ENCODE measurements at places on chromosomes 2 and 18.

- DNase-seq = no peak
Measured at GRCh38 chr2:68426848-68427579, 40.1 kb downstream of the FBXO48 start.

DNA sequence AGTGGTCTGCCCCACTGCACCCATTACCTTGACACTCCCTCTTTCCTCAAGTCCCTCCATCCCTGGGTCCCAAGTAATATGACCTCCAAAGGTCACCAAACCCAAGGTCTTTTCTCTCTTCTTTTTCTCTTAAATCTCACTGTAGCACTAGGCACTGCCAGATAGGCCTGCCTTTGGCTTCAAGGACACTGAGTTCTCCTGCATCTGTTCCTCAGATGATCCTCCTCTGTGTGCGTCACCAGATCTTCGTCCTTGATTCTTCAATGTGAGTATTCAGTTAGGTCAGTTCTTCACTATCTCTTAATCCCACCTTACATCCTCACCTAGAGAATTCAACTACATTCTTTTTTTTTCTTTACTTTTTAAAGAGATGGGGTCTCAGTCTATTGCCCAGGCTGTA lies 249.2 kb downstream of the NBAS start:
- no peak for DNase-seq

- DNase-seq = no peak
Measured at GRCh38 chr2:104844807-104845551, 8.9 kb upstream of the POU3F3 start.

DNA sequence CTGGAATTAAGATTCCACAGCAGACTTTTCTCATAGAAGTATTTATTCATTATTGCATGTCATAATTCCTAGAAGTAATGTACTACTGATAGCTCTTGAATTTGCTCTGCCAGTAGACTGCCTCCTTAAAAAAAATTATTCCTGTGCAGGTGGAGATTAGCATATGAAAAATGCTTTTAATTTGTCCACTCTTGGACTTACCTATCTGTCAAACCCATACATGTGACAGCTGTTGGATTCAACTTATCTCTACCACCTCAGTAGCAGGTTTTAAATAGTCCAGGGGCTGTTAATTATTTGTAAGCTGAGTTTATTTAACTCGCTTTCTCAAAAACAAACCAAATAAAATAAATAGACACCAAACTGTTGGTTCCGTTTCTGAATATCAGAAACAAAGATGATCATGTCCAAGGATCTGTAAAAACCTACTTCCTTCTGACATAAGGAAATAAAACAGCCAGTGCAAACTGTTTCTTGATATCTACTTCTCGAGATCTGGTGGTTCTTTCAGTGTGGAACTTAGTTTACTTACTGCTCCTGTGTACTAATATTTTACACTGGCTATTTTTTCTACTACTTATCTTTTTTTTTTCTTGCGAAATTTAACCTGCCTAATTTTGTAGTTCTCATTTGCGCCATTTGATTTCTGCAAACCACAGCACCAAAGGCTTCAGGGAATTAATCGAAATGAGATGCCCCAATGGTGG lies 44.2 kb downstream of the ZEB2 start:
- DNase-seq = no peak

DNA sequence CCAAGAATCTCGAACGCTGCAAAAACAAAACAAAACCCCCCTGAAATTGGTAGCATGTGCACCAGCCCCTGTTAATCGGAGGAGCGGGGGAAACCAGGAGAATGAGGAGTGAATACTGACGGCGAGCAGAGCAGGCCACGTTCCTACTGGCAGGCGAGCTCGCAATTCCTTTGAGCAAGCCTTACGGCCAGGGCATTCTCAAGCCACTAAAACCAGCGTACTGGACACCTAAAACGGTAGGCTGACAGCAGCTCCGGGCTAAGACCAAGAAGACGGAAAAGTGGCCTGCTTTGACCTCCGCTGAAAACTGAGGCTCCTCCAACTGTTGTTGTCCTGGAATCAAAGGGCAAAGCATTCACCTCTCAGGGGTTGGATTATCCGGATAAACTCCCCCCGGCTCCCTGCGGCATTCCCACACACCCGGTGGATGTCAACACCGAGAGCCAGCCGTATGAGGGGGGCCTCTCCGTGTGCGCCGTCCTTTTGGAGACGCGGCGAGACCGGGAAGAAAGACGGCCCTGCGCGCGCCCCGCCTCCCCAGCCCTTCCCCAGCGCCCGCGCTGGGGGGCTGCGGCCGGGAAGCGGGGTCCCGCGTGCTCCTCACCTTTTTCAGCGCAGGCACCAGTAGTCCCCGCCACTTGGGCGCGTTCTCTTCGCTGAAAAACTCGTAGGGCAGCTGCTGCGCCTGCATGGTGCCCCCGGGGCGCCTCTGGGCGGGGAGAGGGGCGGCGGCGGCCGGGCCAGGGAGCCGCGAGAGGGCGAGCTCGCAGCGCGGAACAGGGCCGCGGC lies 925 bp downstream of the SOS1 start:
- no peak for DNase-seq

GRCh38 chr2:32783469-32783868 lies 155.6 kb downstream of the TTC27 start:
- no peak for DNase-seq

DNA sequence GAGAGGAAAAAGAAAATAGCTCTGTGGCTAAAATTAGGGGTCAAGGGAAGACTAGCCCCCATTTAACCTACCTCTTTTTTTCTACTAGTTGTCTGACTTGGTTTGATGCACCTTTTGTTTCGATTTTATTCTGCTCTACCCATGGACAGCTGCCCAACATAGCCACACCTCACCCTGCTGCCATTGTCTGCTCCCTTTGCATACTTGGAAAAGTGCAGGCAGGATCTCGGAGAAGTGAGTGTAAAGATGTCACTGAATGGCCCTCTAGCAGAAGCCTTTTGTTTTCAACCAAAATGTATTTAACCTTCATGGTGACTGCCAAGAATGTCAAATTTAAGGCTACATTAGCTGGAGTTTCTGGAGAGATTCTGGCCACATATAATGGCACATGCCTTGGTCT lies 62.9 kb downstream of the SETBP1 start:
- no peak for DNase-seq

DNA sequence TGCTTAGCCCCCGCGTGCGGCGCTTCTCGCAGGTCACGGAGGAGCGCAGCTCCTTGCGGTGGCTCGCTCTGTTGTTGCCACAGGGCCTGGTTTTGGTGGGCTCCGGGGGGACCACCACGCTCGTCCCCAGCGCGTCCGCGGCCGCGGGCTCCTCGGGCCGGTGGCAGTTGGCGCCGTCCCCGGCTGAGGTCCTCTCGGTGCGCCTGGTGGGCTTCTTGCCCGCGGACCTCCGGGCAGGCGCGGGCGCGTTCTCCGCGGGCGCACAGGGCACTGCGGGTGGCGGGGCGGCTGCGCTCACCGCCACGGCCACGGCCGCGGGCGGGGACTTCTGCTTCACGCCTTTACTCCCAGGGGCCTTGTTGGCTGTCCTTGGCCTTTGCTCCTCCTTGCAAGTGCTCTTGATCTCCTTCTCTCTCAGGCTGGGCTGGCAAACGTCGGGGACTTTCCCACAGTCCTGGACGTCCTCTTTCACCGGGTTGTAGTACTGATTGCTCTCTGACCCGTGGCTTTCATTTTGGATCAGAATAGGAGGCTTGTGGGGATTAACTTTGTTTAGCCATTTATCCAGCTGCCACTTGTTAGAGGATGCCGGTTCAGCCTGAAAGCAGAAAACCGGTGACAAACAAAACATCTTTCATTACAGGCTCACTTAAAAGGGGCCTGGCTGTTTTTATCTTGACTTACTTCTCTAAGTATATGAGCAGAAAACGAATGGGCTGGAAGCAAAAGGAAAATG lies 104.0 kb upstream of the REV1 start:
- DNase-seq = no peak

DNA sequence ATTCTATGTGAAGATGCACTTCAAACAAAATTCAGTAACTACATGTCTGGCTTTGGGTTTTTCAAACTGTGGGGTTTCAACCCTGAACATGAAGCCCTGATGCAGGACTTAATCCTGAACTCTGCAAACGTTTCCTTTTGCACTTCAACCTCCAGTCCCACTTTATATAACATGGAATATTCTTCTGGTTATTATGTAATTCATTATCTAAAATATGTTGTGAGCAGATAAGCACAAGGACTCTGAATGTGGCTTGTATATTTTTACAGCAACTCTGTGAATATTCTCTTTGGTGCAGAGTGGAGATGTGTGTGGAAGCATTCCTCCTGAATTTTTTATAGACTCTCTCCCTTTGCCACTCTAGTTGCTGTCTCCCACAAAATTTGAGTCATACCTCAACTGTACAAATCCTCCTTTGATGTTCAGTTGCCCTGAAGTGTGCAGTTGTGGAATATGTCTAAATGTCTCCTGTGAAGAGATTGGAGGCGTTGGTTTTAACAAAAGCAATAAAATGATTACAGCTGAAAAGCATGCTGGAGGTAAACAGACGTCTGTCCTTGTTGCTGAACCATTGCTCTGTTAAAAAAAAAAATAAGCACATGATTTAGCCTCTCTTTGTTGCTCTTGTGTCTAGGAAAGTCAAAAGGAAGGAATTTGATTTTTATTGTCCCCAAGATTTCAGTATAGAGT lies 205.1 kb upstream of the NRP2 start:
- no peak for DNase-seq

GRCh38 chr2:8229546-8229986 lies 452.3 kb upstream of the ID2 start:
- no peak for DNase-seq

- DNase-seq = no peak
Measured at GRCh38 chr2:21361957-21362486, 238.3 kb downstream of the TDRD15 start.

GRCh38 chr2:230798769-230799399 lies 65.9 kb upstream of the ITM2C start:
- no peak for DNase-seq

- DNase-seq = no peak
Measured at GRCh38 chr2:230225486-230225885, at the start of gene SP140. Gene SP140, plus strand, starts transcription at chr2:230225736. Its CDS starts 109 bp downstream, at chr2:230225845.

DNA sequence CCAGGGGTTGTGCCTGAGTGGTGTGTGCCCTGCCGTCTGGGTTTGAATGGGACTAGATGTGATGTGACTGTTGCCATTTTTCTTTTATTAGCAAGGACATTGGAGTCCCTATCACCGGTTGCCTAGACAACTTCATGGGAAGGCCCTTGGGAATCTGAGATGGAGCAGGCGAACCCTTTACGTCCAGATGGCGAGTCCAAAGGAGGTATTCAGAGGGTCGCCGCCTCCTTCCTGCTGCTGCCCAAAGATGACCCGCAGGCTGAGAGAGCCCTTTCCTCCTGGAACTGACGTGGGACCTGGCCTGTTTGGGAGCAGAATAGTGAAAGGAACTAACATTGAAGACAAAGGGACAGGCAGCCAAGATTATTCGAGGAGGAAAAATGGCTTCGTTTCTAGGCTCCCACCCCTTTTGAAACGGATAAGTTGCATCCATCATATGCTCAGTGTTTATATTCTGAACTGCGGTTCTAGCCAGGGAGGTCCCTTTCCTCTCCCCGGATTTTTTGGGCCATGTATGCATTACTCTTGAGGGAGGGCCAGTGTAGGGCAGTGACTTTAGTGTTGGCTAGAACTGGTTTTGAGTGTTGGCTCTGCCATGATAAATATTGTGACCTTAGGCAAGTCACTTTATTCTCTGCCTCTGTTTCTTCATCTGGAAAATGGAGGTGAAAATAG lies 673 bp downstream of the CENPO start:
- DNase-seq = no peak

GRCh38 chr2:74554820-74555531 lies 456 bp downstream of the DOK1 start:
- DNase-seq = no peak

DNA sequence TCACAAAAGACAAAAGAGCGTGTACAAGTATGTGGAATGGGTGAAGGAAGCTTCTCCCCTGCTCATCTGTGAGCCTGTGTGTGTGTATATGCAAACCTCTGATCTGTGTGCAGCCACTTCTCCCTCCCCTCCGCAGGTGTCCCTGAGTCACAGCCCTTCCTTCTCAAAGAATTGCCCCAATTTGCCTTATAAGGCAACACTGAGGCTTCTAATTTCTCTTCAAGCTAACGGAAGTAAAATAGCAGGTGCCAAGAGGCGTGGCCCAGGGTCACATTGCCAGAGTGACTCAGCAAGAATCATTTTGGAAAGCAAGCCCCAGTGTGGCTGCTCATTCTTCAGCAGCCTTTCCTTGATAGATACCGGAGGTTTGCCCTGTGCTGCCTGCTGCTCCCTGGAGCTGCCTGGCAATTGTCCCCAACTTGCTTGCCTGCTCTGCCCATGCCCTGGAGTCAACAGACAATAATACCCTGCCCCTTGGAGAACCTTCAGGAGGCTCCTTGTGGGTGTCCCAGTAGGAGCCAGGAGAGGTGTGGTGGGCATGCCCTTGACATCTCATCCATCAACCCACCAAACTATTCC lies 37.3 kb upstream of the BMP10 start:
- DNase-seq = peak; percentile 75

DNA sequence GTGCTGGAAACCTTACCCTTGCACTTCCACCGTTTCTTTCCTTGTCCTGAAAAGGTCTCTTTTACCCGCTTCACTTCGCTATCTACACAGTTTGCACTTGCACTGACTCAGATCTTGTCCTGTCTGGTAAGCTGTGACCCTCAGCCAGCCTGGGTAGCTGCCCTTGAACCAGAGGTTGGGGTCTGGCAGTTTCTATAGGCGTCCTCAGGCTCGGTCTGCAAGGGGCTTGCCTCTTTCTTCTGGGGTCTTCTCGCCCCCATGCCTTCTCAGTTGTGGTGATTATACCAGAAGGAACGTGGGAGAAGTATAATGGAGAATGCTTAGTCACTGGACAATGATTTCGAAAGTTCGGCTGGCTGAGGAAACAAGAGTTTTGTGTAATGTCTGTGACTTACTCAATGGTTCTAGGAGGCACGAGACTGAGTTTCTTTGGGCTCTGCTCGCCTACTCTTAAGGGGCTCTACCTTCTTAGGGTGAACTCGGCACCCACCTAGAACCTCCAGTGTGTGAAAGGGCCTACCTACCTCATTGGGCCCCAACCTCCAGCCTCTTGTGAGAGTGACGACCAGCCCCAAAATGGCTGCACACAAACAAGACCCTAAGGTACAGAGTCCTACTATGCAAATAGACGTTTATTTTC lies 6.9 kb upstream of the STAT1 start:
- no peak for DNase-seq

- DNase-seq = no peak
Measured at GRCh38 chr18:53625997-53626599, 598.4 kb downstream of the MBD2 start.

DNA sequence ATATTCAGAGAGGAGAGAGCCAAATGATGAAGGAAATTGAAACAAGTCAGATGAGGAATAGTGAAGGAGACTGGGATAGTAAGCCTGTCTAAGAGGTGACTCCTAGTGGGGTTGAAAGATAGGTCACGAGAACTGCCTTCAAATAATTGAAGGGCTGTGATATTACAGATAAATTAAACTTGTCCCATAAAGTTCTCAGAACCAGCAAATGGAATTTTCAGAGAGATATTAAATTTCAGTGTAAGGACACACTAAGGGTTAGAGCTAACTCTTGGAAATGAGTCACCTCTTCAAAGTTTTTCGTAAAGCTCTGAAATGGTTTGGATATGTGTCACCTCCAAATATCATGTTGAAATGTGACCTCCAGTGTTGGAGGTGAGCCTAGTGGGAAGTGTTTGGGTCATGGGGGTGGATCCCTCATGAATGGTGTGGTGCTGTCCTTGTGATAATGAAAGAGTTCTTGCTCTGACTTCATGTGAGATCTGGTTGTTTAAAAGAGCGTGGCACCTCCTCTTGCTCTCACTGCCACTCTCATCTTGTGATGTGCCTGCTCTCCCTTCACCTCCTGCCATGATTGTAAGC lies 87.3 kb downstream of the BABAM2 start:
- DNase-seq = no peak

GRCh38 chr2:42859006-42859552 lies 66.7 kb upstream of the HAAO start:
- no peak for DNase-seq

All from iPS DF 19.7 (cell line).